ENCODE measurements at places on chromosomes 4 and X.

DNA sequence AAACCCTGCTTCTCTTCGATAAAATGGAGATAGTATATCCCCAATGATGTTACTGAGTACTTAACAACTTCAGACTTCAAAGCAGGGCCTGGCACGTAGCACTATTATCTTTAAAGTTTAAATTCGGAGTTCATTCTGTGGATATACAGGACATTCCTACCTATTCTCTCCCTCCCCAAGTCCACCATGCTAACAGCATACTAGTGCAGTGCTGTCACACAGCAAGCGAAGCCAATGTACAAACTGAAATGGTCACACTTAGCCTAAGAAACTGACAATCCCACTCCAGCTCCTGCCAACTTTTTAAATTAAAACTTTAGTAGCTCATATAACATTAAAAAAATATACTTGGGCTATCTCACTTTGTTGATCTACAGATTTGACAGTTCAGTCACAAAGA, 1.2 kb upstream of the DNAJB14 start:
- DNase-seq: peak; percentile 35

- no peak for DNase-seq
Observed at GRCh38 chr4:53005808-53006207, 143.7 kb downstream of the RASL11B start.

- peak; percentile 53 for DNase-seq
Observed at GRCh38 chrX:53186351-53186750, 38.7 kb downstream of the KDM5C start.

- no peak for DNase-seq
Observed at GRCh38 chrX:110796407-110796697, 735 bp upstream of the CHRDL1 start.

- no peak for DNase-seq
Observed at GRCh38 chrX:38086451-38087215, 80.3 kb downstream of the SYTL5 start.

GRCh38 chr4:52658641-52659000, 480 bp downstream of the USP46 start:
- DNase-seq: no peak

DNA sequence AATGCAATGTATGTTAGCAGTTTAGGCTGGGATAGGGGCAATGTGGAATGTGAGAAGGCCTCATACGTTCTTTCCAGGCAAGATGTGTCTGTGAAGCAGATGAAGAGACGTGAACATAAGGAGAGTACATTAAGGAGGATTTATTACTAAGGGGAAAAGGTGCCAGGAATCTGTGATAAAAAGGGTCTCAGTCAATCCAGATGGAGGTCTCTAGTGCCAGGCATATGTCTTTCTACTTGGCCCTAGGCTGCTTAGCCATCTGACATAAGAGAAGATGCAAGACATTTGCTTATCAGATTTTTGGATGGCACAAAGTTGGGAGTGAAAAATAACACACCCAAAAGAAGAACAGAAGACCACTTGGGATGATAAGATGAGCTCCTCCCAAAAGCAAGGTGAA, 93.0 kb upstream of the PRKG2 start:
- DNase-seq: no peak
